ENCODE measurements at places on chromosomes 16 and 17.
A peak's percentile ranks its signal among the peaks of the same experiment; 100 is the strongest.

- DNase-seq = peak; percentile 84
Measured at GRCh38 chr17:37490638-37491614, 1.2 kb downstream of the DUSP14 start.

- no peak for DNase-seq
Measured at GRCh38 chr16:66476328-66477027, 49.4 kb downstream of the BEAN1 start.

- peak; percentile 93 for DNase-seq
Measured at GRCh38 chr17:62703261-62703775, 75.8 kb downstream of the MRC2 start.

DNA sequence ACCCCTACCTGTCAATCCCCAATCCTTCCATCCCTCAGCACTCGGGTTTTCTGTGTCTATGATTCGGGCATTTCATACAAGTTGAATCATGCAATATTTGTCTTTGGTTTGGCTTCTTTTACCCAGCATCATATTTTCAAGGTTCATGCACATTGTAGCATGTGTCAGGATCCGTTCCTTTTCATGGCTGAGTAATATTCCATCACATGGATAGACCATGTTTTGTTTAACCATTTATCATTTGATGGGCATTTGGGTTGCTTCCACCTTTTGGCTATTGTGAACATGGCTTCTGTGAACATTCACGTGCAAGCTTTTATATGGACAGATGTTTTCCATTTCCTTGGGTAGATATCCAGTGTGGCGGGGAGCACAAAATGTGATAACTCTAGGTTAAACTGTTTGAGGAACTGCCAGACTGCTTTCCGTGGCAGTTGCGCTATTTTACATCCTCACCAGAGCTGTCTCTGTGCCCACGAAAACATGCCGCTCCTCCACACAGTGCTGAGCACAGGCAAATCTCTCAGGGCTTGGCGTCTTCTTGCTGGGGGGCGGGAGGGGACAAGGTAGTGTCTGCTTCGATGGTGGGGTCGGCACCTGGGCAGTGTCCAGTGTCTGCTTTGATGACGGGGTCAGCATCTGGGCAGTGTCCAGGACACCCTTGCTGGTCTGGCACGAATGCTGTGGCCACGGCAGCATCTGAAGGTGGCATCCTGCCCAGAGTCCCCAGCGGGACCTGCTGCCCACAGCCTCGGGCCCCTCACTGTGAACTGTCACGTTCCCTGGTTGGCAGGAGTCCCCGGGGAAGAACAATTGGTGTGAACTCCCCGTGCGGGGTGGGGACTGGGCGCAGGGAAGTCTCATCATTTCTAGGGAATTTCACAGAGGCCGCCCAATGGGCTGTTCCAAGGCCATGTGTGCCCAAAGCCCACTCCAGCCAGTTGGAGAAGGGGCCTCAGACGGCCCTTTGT lies 32.4 kb upstream of the JPH3 start:
- no peak for DNase-seq

- DNase-seq = peak; percentile 16
Measured at GRCh38 chr17:82645516-82645915, 2.7 kb downstream of the WDR45B start.

GRCh38 chr16:17154981-17155380 lies 315.8 kb downstream of the XYLT1 start:
- DNase-seq = no peak

GRCh38 chr17:17326275-17326875 lies 23.2 kb downstream of the NT5M start:
- no peak for DNase-seq

- DNase-seq = no peak
Measured at GRCh38 chr17:9557857-9558256, 17.8 kb downstream of the STX8 start.

DNA sequence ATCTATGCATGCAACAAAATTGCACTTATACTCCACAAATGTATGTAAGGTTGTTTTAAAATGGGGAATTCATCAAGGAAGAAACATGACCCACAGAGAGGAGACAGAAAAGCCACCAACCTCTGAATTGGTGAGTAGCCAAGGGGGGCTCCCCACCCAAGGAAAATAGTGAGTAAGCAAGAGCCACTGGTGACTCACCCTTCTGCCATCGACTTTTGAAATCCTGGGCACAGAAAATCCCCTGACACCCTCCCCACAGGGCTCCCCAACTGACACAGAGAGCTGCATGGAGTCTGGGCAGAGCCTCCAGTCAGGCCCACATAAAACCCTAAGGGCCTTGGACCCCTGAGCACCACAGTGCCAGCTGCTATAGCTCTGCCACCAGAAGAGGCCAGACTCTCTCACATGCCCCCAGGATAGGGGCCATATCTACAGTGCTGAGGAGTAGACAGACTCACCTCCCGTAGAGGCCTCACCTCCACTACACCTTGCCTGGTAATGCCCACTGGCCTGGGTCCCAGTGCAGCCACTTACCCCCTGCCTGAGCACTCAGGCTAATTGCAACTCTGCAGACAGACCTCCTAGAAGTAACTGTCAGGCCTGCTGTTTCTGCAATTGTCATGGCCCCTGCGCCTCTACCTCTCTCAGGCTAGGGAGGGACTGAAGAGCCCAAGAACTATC lies 244.7 kb upstream of the WSB1 start:
- DNase-seq = no peak

DNA sequence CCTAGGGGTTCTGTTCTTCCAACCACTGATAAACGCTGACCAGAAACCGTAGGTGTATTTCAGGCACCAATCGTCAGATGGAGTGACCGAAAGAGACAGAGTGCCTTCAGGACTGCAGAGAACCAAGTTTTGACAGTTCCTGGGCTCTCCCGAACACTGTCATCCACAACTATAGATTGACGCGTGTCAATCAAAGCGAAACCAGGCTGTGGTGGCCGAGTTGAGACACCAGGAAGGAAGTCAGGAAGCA lies 11.9 kb upstream of the AURKB start:
- no peak for DNase-seq

GRCh38 chr16:14289692-14290340 lies 218.7 kb downstream of the MRTFB start:
- no peak for DNase-seq

DNA sequence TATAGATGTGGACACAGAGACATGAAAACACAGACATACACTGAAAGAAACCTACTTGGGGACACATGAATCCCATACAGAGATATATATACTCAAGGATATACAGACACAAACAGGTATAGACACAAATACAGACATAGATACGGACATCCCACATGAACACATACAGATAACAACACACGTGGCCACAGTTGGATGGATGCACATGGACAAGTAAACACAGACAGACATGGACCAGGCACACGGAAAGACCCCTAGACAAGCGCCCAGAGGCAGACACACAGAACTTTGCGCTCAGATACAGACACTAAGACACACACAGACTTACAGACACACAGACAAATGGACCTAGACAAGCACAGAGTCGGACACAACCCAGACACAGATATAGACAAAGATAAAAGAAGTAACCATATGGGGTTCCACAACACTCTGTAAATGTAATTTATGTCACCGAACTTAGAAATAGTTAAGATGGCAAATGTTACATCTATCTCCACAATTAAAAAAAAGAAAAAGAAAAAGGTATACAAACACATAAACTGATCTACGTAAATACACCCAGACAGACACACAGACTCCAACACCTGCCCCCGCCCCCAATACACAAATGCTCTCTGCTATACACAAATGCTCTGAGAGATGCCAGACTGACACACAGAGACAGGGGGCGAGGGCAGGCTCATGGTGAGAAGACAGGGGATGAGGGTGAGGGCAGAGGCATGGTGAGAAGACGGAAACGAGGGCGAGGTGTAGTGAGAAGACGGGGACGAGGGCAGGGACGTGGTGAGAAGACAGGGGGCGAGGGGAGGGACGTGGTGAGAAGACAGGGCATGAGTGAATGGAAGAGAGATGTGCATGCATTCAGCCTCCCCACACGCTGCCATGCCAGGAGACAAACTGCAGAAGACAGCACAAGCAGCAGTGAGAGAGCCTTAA lies 118.3 kb downstream of the SMG6 start:
- no peak for DNase-seq

GRCh38 chr17:18163547-18163946 lies 20.1 kb upstream of the ALKBH5 start:
- no peak for DNase-seq

DNA sequence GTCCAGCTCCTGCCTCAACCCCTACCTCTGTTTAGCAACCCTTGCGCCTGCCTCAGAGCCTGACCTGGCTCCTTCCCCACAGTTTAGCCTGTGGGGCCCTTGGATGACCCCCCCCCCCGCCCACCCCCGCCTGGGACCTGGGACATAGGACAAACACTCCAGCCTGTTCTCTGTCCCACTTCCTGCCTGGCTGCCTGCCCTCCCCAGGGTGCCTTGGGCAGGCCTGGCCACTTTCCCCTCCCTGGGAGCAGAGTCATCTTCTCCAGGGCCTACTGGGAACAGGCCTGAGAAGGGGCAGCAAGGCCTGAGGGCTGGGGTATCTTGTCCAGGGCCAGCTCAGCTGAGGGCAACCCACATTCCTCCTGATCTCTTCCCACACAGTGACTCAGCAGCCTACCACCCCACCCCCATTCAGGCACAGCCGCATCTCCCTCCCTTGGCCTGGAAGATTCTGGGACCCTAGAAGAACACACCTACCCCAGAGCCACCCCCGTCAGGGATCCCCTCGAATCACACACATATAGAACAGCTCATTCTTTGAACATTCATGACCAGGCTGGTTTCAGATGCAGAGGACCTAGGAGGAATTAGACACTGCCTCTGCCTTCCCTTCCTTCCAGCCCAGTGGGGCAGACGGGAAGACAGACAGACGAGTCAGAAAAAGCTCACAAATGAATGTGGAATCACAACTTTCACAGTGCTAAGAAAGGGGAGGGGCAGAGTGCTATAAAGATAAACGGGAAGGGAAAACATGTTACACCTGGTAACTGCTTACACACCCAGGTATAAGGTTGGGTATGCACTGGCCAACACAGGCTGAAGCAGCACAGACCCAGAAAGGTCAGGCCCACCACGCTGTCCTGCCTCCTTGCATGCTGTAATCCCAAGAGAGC lies 6.0 kb downstream of the FHOD1 start:
- peak; percentile 85 for DNase-seq

DNA sequence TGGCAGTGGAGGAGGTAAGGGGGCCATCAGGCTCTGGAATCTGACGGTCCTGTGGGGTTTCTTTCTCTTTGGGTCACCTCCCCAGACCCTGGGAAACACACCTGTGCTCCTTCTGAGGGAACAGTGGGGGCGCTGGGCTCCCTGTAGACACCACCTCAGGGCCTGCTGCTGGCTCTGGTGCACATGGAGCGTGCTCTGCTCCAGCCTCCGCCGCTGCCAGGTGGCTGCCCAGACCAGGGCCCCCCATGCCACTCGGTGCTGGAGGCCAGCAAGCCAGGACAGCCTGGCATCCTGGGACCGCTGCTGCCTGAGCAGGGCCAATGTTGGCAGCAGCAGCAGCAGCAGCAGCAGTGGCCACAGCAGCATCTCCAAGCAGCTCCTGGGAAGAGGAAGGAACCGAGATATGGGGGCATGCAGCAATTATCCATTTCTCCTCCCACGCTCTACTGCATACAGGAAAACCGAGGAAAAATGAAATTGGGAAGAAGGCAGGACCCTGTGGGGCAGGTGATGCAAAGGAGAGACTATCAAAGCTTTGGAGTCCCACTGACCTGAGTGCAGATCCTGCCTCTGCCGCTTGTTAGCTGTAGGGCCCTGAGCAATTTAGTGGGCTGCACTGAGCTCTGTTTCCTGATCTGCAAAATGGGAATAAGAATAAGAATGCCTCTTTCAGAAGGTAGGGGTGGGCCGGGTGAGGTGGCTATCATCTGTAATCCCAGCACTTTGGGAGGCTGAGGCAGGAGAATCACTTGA lies 902 bp downstream of the GHDC start:
- no peak for DNase-seq

GRCh38 chr17:55120651-55121050 lies 144.1 kb upstream of the HLF start:
- DNase-seq = peak; percentile 77

- no peak for DNase-seq
Measured at GRCh38 chr16:30746638-30747175, 1.5 kb upstream of the PHKG2 start.

DNA sequence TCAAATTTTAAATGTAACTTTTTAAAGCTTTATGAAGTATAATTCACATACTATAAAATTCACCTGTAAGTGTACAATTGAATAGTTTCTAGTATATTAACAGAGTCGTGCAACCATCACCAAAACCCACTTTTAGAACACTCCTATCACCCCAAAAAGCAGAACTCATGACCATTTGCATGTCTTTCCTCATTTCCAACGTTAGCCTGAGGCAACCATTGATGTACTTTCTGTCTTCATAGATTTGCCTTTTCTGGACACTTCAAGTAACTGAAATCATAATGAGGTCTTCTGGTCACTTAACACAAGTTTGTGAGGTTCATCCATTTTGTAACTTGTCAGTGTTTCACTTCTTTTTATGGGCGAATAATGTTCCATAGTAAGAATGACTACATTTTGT lies 33.2 kb downstream of the METTL16 start:
- no peak for DNase-seq

- DNase-seq = no peak
Measured at GRCh38 chr17:46737326-46737725, 81.2 kb downstream of the WNT3 start.

DNA sequence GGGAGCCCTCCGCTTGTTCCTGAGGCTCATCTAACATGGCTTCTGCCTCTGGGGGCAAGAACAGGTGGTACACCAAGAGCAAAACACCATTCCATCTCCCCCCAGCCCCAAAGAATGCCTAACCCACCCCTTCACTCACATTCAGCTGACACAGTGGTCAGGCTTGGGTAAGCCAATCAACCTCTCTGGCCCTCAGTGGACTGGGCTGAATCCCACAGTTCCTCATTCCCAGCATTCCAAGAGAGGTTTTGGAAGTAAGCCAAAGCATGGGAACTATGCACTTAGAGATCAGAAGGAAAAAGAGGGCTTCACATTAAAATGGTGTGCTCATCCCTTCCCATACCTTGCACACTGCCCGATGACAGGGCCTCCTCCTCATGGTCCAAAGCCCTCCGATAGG lies 7.8 kb downstream of the PIGS start:
- DNase-seq = peak; percentile 93

DNA sequence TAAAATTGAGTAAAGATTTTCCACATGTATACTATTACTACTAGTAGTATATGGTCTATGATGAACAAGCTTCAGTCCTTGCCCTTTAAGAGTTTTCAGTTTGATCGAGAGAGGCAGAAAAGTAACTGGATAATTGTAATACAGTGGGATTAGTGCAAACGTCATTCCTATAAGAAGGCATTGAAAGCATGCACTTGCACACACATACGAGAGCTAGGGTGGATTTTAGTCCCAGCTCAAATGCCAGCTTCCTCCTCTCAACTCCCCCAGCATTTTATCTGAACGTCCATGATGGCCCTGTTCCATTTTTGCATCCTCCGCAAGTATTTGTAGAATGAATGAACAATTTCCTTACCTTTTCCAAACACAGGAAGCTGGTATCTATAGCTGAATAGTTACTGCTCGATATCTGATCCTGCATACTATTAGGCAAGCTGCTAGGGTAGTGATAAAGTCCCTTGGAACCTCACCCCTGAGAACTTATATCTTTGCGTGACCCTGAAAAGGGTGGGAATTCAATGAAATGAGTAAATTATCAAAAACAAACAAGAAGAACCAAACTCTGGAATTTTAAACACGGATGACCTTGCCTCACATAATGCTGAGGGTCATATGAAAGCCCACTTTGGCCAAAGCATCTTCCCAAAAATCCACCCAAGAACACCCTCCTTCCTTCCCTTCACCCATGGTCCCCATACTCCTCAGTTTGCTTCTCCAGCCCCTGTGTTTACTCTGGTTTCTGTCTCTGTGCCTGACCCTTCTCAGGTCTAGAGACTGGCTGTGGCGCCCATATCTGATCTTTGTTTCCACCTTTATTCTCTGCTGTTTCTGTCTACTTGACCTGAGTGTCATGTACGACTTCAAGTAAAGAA lies 60.5 kb downstream of the TMEM100 start:
- DNase-seq = no peak
